Activated CD4-positive, CD25-positive, alpha-beta regulatory T cell (primary cell): ENCODE measurements at places on chromosomes 2 and 18.

DNA sequence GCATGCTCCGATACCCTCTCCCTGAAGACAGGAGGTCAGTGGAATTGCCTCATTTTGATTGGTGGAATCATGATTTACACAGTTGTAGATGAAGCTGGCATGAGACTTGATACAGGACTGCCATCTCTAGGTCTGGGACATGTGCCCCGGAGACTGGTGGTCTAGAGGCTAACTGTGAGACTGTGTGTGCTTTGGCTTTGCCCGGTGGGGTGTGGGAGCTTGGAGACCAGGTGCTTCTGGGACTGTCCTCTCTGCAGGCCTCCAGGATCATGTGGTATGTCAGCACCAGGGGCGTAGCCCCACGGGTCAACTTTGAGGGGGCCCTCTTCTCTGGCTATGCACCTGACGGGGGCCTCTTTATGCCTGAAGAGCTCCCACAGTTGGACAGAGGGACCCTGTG lies 2.7 kb downstream of the THNSL2 start:
- no peak for DNase-seq

GRCh38 chr2:16264931-16265540 lies 324.7 kb downstream of the MYCN start:
- DNase-seq = no peak

DNA sequence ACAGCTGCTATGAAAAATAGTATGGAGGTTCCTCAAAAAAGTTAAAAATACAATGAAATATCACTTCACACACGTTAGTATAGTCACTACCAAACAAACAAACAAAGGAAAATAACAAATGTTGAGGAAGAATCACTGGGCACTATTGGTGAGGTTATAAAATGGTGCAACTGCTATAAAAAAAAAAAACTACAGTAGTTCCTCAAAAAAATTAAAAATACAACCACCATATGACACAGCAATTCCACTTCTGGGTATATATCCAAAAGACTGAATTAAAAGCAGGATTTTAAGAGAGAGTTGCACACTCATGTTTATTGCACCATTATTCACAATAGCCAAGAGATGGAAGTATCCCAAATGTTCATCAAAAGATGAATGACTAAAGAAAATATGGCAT lies 80.9 kb upstream of the POU3F3 start:
- DNase-seq = no peak

DNA sequence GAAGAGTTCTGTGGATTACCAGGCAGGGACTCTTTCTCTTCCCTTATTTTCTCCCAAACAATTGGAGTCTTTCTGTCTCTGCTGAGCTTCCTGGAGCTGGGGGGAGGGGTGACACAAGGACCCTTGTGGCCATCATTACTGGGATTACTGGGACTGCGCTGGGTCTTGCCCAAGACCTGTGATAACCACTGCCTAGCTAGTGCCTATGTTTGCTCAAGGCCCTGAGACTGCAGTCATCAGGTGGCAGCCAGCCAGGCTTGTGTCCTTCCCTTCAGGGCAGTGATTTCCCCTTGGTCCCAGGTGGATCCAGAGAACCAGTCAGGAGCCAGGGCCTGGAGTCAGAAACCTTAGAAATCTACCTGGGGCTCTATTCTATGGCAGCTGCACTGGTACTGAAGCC lies 355.6 kb downstream of the PARD3B start:
- DNase-seq = no peak

GRCh38 chr2:239035361-239035814 lies 187.5 kb downstream of the TWIST2 start:
- peak; percentile 43 for DNase-seq

DNA sequence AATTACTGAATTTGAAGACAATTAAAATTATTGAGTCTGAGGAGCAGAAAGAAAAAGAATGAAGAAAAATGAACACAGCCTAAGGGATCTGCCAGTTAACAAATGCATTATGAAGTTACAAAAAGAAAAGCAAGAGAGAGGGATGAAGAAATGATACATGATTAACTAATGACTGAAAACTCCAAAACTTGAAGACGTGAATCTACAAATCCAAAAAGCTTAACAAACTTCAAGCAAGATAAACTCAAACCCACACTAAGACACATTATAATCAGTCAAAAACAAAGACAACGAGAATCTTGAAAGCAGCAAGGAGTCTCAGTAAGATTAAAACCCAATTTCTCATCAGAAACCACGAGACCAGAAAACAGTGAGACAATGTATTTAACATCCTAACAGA lies 15.6 kb downstream of the RPRD1A start:
- no peak for DNase-seq

GRCh38 chr18:24605444-24605843 lies 145.0 kb downstream of the HRH4 start:
- no peak for DNase-seq

DNA sequence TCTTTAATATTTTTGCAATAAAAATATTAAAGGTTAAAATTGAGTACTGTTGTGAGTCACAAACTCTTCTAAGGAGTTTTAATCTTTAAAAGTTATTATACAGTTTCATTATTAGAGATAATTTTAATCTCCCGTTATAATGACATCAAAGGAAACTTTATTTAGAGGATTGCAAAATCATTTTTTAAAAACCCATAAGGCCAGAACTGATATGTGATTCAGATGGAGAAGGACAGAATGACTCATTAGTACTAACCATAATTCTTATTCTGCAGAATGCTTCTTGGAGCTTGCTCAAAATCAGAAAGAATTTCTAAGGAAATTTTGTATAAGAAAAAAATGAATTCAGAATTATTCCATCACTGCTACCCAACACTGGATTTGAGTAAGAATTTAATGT lies 12.5 kb upstream of the HNRNPLL start:
- no peak for DNase-seq

DNA sequence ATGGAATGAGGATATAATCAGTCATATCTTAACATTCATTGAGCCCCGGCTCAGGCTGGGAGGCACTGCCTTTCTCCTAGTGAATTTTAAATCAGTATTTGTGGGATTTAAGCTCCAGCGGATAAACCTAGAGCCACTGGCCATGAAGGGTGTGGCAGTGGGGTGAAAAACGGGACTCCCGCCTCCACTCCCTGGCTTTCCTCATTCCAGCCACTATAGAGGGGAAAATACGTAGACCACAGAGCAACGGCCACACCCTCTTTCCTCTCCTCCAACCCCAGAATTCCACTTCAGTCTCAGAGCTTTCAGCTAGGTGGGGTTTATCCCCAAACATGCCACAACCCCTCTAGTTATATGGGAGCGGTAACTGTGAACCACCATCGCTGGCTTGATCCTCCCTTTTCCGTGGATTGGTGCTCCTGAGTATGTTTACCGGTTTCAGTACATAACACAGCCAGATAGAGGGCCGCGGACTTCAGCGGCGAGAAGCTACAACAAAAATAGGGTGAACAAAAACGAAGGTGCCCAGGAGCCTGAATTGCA lies 70.6 kb upstream of the ITGB6 start:
- DNase-seq = no peak

DNA sequence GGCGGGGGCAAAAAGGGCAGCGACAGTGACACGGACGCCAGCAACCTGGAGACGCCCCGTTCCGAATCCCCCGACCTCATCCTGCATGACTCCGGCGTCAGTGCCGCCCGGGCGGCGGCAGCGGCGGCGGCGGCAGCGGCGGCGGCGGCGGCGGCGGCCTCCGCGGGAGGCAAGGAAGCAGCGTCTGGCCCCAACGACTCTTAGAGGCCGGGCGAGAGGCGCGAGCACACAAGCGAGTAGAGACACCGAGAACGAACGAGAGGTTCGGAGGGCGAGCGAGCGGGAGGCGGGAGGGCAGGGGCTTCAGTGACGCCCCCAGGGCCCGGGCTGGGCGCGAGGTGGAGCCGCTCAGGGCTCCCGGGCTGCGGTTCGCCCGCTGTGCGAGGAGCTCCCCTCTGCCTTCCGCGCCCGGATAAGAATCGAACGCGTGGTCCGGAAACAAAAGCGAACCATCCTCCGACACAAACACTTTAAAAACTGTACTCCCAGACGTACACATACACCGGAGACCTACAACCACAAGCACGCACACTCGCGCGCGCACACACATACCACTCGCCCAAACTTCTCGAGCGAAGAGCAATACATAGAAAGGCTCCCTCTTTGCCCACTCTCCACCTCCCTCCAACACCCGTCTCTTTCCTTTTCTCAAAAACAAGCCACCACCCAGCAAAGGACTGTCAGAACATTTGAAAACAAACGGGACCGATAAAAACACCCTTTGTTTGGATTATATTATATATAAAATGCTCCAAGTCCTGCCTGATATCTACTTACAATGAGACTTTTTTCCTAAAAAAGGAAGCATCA lies 2.8 kb downstream of the SP9 start:
- no peak for DNase-seq

DNA sequence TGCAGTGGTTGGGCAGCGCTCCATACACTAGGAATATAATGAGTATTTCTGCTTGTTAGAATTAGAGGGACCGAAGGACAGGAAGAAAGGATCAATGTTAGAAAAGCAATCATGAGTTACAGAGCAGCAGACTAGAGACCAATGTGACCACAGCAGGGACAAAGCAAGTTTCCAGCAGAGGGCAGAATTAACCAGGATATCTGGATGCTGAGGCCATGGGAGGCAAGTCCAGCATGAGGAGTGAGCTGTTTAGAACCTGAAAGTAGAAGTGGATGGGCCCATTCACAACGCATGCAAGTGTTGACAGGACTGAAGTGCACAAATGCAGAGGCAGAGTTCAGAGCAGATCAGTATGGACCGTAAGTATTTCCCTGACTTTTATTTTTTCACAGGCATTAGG lies 910.4 kb upstream of the GYPC start:
- no peak for DNase-seq

DNA sequence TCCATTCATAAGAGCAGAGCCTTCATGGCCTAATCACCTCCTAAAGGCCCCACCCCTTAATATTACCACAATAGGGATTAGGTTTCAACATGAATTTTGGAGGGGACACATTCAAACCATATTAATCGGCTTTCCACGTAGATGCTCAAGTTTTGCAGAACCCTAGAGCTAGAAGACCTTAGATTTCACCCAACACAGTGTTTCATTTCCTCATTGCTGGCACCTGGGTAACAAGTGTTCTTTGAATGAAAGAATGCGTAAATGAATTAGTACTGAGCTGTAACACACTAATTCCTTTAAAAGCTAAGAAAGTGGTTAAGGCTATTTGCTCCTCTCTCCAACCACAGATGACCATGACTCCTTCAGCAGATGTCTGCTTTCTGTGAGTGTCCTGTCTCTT lies 252.5 kb downstream of the SMAD2 start:
- DNase-seq = no peak

GRCh38 chr2:175684466-175684865 lies 317.6 kb downstream of the LNPK start:
- DNase-seq = no peak

DNA sequence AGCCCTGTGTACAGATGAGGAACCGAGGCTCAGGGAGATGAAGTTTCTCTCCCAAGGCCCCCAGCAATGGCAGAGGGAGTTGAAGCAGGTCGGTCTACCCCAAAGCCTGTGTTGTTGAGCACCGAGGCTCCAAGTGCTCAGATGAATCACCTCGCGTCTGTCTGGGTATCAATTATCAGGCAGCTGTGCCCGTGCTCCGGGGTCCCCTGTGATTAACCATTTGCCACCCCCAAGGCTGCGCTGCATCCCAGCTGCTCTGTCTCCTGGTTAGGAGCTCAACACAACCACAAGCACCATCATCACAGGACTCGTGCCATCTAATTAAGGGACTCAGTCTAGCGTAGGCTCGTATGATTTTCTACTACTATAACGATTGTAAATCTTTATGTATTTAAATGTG lies 27.1 kb downstream of the LIPG start:
- DNase-seq = no peak

GRCh38 chr2:200380833-200381542 lies 74.5 kb downstream of the SPATS2L start:
- DNase-seq = no peak

DNA sequence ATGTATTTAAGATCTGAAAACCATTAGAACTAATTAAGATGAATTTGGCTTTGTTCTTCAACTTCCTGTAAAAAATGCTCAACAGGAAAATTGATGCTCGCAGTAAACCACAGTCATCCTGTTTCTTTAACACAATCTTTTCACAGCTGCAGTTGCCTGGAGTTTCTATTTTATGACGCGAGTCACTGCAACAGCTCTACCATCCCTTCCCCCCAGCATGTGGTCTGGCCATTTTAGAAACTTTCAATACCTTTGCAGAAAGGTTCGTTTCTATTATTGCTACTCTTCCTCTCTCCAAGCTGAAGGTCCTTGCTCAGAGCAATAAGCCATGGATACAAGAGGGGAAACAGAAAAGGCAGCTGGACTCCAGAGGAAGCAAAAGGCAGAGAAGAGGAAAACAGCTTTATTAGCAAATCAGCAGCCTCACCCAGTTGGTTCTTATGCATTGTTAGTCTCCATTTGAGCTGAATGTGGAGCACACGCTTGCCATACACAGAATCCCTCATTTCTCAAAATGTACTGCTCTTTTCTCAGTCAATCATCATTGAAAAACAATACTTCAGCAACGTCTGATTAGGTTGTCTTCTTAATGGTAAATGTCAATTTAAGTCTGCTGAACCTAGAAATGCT lies 3.9 kb downstream of the WIPF1 start:
- DNase-seq = peak; percentile 10

- DNase-seq = no peak
Measured at GRCh38 chr18:29459972-29460371, 1283.0 kb upstream of the CDH2 start.

DNA sequence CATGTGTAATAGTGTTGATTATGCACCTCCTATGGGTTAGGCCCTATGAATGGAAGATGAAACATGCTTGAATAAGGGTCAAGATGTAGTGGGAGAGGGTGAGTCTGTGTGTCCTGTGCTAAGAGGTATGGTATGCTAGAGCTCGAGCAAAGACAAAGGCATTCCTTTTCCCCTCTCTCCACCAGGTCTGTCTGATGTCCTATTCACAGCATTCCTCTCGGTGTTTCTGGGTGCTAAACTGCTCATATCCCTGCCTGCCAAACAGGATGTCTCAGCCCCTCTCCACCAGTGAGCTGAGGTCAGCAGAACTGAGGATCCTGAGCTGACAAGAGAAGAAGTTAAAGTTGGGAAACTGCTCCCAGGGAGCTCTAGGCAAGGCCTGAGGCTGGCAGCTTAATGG lies 344.9 kb downstream of the TSN start:
- DNase-seq = no peak

- no peak for DNase-seq
Measured at GRCh38 chr2:134412639-134412999, 158.7 kb downstream of the MGAT5 start.

DNA sequence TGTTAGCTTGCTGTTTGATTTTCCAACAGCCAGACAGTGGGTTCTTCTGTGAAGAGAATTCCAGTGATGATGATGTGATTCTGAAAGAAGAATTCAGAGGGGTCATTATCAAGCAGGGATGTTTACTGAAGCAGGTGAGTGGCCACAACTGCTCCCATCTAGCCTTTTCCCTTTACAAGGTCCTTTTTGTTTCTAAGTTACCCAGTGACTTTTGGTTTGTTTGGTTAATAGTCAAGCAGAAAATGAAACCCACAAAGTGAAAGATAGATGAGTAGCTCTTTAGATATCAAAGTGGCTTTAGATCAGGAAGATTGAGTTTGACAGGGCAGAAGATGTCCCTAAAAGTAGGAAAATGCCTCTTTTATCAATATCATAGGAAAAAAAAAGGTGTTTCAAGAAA lies 23.3 kb downstream of the PLEK start:
- DNase-seq = no peak
